CD4-positive, alpha-beta T cell treated with Interleukin-4 for 1 hour (primary cell): ENCODE measurements at places on chromosomes 2 and 18.

GRCh38 chr18:76658627-76659026 lies 163.6 kb upstream of the ZNF516 start:
- no peak for DNase-seq

DNA sequence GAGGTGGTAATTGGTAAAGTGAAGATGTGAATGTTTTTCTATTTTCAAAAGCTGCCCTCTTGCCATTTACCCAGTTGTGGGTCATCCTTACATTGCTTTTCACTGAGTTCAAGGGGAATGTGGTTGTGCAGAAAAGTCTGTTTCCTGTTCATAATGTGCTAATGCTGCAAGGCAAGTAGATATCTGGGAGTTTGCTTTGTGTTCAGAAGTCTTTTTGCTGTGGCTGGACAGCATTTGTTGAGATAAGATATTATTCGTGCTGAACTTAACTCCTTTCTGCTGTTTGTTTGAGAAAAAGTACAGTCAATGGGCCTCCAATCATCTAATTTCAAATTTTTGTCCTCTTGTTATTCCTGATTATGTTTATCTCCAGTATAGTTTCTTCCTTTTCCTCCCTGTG lies 263.2 kb downstream of the LTBP1 start:
- no peak for DNase-seq

GRCh38 chr18:41320100-41320499 lies 634.9 kb upstream of the PIK3C3 start:
- DNase-seq, result no peak

- DNase-seq, result no peak
Observed at GRCh38 chr2:202221873-202222272, 16.5 kb downstream of the SUMO1 start.

DNA sequence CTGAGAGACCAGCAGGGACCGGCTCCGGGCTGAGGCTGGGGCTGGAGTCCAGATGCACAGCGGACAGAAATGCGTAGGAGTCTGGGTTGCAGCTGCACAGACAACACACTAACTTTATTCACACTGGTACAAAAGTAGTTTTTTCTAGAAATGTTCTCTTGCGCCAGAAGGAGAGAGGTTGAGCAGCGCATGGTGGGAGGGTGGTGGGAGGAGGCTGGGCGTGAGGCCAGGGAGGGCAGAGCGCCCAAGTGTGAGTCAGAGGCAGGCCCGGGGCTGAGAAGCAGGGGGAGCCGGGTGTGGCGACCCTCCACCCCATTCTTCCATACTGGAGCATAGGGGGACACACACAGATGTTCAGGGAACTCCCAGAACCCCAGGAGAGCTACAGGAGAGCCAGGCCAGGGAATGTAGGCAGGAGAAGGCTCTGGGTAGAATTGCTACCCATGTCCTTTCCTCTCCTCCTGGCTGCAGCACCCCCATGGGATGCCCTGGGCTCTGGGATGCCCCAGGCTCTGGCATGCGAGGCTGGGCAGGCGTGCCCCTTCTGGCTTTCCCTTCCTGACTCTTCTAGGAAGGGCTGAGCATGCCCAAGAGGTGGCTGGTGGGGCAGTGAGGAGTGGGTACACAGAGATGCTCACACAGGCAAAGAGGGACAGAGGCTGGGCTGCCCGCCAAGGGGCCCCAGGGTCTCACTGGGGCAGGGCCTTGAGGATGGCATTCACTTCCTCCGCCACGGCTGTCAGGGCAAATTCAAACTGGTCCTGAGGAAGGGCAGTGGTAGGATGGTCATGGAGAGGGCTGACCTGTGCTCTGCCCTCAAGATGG lies 10.6 kb downstream of the DNAJB2 start:
- no peak for DNase-seq

GRCh38 chr2:241130316-241130715 lies 19.0 kb downstream of the PASK start:
- DNase-seq, result no peak

GRCh38 chr2:193103064-193103463 lies 908.3 kb upstream of the TMEFF2 start:
- no peak for DNase-seq

DNA sequence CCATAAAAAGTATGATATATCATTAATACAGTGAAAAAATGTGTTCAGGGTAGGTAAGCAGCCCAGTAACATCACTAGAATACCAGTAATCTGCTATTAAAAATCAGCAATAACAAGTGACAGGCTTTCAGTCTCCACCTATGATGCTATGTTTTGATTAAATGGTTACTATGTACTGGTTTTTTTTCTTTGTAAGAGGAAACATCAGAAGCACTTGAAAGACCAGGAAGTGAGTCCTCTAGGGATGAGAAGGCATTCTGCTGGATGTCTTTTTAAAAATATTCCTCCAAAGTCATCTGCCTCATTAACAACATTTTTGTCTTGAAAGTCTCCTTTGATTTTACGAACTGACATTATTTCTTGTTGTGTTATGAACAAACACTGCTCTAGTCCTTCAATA lies 136.0 kb upstream of the FAM98A start:
- no peak for DNase-seq

DNA sequence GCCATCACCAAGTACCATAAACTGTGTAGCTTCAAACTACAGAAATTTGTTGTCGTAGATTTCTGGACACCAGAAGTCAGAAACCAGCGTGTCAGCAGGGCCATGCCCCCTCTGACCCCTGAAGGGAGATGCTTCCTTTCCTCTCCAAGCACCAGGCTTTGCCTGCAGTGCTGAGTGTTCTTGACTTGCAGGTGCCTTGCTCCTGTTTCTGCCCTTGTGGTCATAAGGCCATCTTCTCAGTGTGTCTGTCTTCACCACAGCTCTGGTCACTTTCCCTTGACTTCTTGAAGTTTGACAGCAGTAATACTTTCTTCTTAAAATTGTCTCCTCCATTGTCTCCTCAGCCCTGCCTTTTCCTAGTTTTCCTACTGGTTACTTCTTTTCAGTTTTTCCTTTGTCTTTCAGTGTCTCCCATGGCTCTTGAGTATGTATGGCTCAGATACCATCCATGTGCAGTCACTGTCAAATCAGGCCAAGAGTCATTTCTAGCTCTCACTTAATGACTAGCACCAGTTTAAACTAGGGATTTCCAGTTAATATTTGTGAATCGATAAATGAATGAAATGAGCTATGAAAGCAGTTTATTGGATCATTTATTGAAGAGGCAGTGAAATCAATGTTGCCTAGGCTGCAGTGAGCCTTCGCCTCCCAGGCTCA lies 91.2 kb upstream of the RANBP2 start:
- no peak for DNase-seq

GRCh38 chr2:943821-944220 lies 6.8 kb upstream of the SNTG2 start:
- no peak for DNase-seq

DNA sequence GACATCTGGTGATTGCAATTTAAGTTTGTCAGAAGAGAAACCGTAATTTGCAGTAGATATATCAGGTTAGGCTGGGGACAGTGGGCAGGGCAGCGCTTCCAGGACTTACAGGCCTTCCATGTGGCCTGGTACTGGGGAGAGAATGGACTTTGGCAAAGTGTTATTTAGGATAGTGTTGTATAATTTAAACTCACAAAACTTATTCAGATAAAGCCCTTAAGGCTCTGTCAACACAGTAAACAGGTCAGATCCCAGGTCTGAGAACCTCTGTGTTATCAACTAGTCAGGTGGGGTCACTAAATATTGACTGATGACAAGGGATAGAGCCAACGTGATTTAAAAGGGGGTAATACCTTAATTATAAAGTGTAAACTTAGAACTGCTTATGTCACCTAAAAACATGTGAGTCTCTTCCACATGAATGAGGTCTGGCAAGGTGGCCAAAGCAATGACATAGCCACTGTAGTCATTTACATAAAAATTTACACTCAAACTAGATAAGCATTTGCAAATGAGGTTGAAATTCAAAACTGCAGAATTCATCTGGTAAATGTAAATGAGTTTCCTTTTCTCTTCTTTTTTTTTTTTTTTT lies 80.2 kb upstream of the DNMT3A start:
- DNase-seq, result no peak

DNA sequence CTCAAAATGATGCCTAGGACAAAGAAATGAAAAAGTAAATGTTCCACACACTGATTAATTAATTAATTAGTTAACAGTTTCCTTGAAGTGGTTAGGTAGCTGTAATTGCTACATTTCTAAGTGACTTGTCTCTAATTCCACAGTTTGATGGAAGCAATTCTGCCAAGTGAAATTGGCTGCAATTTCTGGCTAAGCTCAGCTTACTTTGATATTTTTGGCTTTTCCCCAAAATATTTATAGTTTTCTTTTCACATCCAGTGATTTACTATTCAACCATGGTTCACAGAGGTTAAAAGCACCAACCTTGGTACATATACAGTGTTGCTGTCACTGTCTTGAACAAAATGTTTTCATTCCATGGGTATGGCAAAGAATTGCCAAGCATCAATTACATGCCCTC lies 459.5 kb upstream of the CDH20 start:
- DNase-seq, result no peak

GRCh38 chr2:190328573-190329147 lies 9.0 kb upstream of the HIBCH start:
- no peak for DNase-seq

DNA sequence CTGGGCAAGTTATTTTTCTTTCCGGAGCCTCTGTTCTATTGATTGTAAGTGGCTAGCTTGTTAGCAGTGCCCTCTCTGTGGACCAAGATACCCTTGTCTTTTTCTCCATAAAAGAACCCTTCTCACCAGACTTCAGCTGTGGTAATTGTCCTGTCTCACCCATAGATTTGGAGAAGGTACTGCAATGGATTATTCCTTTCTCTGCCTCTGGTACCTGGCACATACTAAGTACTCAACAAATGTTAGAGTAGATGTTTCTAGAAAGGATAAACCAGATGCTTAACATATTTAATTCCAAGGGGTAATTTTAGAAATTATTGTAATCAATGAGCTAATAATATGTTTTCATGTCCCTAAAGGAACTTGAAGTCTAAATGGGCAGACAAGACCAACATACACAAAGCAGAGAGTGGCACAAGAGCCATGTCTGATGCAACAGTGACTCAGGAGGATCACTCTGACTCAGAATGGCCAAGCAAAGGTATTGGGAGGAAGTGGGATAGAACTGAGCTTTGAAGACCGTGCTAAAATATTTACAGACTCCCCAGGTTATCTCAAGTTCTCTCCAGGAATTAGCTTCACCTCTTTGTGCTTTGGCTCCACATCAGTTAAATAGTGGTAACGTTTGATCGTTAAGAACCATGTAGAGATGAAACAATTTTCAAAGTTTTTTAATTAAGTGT lies 129.7 kb upstream of the OSR1 start:
- DNase-seq, result no peak

DNA sequence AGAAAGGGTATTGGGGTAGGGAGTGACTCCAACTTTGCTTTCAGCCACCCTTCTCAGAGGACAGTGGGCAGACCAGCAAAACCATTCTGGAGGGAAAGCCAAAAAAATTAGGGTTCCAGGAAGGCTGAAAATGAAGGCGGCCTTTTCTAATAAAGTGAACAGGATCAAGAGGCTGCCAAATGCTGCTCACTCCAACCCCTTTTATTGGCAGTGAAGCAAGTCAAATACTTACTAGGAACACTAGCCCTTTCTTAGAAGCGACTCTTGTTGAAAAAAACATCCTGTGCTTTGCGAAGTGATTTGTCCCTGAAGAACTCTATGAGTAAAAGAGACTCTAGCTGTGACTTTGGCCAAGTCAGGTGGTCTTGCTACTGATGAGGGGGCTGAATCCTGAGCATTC lies 83.6 kb upstream of the CYP1B1 start:
- no peak for DNase-seq

GRCh38 chr2:54704688-54705605 lies 18.5 kb upstream of the EML6 start:
- DNase-seq, result no peak

- DNase-seq, result peak; percentile 47
Observed at GRCh38 chr2:240913810-240914644, 7.9 kb downstream of the CROCC2 start.
